ENCODE measurements at places on chromosomes 6 and 20.

GRCh38 chr20:1825507-1825906 lies 69.7 kb upstream of the SIRPA start:
- no peak for DNase-seq

DNA sequence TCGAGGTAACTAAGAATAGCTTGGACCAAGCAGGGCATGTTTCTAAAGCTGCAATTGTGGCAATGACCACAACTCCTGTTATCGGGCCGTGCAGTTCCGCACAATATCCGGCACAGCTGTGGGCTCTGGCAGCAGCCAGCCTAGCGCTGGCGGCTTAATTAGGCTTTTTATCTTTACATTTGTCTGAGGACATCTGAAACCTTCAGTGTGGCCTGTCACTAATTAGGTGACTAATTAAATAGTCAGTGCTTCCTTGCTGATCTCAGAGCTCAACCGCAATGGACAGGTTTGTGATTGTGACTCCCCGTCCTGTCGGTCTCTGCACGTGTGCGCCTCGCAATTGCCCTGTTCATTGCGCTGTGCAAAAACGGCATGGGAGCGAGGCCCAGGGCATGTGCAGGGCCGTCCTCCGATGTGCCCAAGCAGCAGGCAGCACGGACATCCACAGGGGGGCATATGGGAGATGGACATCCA lies 134.8 kb upstream of the INSM1 start:
- DNase-seq, result no peak

- no peak for DNase-seq
These were observed 76.3 kb downstream of the ASXL1 start for GRCh38 chr20:32434434-32434833.

DNA sequence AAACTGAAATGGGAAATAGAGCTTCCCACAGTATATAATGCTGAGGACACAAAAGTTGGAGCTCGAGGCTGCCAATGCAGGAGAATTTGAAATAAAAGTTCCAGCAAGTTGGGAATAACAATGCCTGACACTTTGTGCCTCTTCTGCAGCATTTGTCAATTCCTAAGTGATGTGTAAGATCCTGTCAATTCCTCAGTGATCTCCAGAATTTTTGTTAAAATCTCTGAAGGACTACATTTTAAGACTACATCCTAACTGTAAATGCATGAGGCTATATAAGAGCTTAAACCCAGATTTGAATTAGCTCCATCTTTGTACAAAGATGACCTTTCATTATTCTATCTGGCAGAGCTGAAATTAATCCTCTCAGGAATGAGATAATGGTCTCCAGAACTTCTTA lies 208.2 kb downstream of the COL12A1 start:
- DNase-seq, result no peak

GRCh38 chr20:22770241-22770800 lies 185.9 kb upstream of the FOXA2 start:
- no peak for DNase-seq

DNA sequence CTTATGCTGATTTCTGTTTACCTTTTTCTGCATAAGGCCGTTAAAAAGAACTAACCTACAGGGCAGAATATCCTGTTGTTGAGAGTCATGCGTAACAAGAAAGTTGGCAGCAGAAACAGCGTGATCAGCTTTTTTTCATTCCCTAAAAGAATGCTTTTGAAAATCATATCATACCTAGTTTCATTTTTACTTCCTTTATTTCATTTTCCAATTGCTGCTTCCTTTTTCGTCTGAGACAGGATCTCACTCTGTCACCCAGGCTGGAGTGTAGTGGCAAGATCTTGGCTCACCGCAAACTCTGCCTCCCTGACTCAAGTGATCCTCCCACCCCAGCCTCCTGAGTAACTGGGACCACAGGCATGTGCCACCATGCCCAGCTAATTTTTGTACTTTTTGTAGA lies 4.1 kb downstream of the CALHM6 start:
- DNase-seq, result no peak

DNA sequence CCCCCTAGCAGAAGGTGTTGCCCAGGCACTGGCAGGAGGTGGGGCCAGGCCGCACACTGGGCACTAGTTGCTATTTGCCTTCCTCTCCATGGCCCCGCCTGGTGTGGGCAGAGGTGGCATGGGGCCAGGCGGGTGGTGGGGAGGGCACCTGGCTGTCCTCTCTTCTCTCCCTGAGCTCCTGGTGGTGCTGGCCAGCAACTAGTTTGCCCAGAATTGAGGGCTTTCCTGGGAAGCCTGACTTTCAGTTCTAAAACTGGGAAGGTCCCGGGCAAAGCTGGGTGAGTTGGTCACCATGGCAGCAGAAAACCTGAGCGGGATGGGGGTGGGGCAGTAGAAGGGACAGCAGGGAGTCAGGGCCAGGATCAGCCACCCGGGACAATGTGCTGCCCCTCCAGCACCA lies 48.2 kb downstream of the RBM38 start:
- DNase-seq, result peak; percentile 92

- DNase-seq, result no peak
These were observed 7.3 kb downstream of the TMEM181 start for GRCh38 chr6:158567152-158567551.

- DNase-seq, result no peak
These were observed 14.6 kb downstream of the DEF6 start for GRCh38 chr6:35312076-35312800.

GRCh38 chr6:96502915-96503314 lies 18.7 kb upstream of the UFL1 start:
- DNase-seq, result no peak

GRCh38 chr6:91812596-91813274 lies 1225.9 kb upstream of the MAP3K7 start:
- DNase-seq, result no peak

- peak; percentile 33 for DNase-seq
These were observed 10.9 kb upstream of the LPIN3 start for GRCh38 chr20:41329435-41330342.

DNA sequence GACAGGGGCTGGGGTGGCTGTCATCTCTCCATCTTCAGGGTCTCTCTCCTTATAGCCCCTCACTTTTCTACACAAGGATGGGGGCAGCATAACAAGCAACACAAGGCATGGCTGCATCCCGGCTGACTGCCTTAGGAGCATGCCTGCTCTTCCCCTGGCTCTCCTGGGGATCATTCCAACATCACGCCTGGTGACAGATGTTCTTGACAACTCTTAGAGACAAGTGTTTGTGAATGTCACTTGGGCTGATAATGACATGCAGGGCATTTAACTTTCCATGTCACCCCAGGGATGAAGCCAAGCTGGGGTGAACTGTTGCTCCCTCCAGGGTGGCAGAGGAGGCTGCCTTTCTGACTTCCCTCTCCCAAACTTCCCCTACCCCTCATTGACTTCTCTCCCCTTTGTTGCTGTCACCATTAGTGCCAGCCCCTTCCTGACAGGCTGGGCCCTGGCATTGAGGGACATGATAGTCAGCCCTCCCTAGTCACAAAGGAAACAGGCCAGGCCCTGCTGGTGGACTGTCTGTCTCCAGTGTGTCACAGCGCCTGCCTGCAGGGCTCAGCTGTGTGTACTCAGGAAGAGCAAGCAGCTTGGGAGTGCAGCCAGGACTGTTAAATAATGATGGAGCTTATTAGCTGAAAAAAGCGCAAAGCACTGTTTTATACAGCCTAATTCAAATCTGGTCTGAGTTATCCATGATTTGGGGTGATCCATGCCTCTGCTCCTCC lies 161.8 kb downstream of the LRFN2 start:
- peak; percentile 68 for DNase-seq

GRCh38 chr20:51460569-51461265 lies 81.8 kb downstream of the NFATC2 start:
- DNase-seq, result no peak

DNA sequence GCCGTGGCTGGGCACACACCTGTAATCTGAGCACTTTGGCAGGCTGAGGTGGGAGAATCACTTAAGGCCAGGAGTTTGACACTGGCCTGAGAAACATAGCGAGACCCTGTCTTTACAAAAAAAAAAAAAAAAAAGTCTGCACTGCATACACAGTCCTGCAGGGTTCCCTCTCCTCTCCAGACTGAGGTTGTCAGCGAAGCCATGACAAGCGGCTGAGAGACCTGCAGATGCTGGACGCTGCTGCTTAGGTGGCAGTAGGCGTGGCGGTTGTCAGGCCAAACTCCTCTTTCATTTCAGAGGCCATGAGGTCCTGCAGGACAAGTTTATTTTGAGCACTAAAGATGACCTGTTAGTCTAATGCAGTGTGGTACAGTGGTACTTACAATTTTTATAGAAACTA lies 86.5 kb downstream of the FAM120B start:
- no peak for DNase-seq

DNA sequence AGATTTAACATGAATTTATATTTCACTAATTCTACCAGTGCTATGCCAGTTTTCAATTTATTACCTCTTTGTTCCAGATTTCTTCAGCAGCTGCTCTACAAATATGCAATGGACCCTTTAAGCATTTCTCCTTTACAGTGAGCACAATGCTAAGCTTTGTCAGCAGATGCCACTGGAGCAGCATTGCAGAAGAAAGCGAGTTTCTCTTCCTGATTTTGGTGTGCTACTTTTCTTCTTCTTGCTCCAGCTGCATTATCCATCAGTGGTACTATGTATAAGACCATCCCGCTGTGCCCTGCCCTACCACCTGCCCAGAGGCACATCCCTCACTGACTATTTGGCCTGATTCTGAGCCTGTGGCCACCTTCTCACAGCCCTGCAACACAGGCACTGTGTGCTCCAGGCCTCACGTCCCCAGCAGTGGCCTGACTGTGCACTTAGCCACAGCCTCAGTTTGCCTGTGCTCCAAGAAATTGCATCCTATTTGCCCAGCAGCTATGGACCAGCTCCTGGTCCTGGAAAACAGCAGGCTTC lies 84.1 kb downstream of the TNFAIP3 start:
- no peak for DNase-seq

DNA sequence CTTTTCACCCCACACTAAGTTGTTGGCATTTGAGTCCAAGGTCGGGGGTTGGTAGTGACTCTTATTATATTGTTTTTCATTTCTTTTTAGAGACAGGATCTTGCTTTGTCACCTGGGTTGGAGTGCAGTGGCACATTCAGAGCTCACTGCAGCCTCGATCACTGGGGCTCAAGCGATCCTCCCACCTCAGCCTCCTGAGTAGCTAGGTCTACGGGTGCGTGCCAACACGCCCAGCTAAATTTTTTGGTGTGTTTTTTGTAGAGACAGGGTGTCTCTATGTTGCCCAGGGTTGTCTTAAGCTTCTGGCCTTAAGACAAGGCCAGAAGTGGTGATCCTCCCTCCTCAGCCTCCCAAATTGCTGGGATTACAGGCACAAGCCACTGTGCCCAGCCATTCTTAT lies 25.1 kb upstream of the TGM2 start:
- no peak for DNase-seq

GRCh38 chr6:45966340-45966739 lies 49.3 kb downstream of the CLIC5 start:
- no peak for DNase-seq

- DNase-seq, result peak; percentile 13
These were observed 21.3 kb downstream of the PLCB1 start for GRCh38 chr20:8153281-8153908.

GRCh38 chr6:108846628-108847027 lies 1.6 kb upstream of the ARMC2 start:
- no peak for DNase-seq

DNA sequence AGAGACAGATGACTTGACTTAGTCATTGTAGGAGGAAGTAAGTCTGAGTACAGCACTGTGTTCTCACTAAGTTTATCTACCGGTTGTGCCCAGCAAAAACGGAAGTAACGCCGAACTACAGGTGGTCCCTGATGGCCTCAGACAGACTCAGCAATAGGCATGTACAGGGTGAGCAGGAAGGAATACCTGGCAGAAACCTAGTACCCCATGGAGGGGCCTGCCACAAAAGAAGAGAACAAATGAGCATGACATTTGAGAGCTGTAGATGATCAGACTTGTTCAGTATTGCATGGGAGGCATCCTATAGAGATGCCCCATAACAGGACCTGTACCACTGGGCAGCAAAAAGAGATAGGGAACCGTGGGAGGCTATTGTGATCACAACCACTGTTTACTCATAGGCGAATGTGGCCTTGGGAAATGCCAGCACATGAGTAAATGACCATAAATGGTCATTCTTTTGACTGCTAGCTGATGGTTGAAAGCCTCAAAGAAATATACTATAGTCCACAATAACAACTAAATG lies 106.4 kb upstream of the TAB2 start:
- no peak for DNase-seq

GRCh38 chr20:44921447-44921846 lies 11.6 kb downstream of the PABPC1L start:
- no peak for DNase-seq

DNA sequence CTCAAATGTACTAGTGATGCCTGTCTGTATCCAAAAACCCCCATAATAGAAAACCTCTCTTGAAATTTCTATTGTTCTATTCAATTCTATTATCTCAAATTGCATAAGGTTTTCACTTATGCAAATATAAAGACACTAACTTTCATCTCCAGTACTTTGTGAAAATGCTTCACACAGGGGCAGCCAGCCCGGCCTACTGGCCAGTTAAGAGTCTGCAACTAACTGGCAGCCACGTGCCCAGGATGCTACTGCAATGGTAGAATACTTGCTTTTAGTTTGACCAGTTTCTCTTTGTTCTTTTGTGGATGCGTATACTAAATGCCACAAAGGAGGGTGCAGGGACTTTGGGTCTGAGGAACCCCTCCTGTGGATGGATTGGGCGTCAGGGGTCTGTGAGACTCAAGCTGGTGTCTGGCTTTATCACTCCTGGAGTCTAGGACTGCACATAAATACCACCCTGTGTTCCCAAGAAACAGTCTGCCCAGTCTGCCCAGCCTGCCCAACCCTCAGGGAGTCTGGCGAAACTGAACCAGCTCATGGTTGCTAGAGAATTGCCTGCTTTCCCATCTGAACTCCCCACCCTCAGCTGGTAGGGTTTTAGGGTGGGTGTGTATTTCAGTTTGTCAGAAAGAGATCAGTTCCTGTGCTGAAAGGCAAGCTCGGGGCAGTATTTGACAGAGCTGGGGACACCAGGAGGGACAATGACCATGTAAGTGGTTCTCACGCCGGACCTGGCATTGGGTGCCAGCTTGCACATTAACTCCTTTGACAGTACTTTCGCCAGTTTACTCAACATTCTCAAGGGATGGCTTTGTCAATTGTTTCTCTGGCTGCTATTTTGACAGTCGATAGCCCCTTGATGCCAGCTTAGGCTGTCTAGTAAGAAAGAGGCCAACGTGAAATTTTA lies 558.2 kb upstream of the JAG1 start:
- no peak for DNase-seq

DNA sequence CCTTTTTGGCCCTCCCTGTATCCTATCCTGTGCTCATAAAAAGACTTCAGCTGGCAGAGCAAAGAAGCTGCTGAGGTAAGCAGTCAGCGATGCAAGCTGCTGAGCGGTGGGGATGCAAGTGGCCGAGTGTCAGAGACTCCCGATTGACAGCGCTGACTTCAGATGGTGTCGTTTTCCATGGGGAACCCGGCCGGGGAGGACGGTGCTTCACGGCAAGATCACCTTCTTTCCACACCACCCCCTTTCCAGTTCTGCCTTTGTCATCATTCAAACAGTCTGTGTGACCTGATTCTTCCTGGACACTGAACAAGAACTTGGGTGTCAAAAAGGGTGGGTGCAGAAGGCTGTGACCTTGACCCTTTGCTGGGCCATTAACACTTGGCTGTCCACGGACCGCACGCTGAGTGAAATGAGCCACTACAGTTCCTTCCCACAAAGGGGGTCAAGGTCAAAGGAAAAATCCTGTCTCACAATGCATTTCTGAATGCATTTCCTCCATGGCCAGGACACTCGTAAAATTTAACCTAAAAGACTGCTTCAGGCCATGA lies 52.9 kb upstream of the UNC93A start:
- no peak for DNase-seq
